ENCODE measurements at places on chromosomes 16 and 17.

GRCh38 chr16:86821895-86822294 lies 243.5 kb downstream of the FOXL1 start:
- no peak for DNase-seq

- DNase-seq, result peak; percentile 99
Observed at GRCh38 chr16:31130899-31131298, 4.6 kb downstream of the PRSS8 start.

- DNase-seq, result peak; percentile 61
Observed at GRCh38 chr16:89860747-89861304, 12.6 kb upstream of the TCF25 start.

GRCh38 chr17:7218166-7218565 lies 1.5 kb downstream of the DLG4 start:
- DNase-seq, result no peak

DNA sequence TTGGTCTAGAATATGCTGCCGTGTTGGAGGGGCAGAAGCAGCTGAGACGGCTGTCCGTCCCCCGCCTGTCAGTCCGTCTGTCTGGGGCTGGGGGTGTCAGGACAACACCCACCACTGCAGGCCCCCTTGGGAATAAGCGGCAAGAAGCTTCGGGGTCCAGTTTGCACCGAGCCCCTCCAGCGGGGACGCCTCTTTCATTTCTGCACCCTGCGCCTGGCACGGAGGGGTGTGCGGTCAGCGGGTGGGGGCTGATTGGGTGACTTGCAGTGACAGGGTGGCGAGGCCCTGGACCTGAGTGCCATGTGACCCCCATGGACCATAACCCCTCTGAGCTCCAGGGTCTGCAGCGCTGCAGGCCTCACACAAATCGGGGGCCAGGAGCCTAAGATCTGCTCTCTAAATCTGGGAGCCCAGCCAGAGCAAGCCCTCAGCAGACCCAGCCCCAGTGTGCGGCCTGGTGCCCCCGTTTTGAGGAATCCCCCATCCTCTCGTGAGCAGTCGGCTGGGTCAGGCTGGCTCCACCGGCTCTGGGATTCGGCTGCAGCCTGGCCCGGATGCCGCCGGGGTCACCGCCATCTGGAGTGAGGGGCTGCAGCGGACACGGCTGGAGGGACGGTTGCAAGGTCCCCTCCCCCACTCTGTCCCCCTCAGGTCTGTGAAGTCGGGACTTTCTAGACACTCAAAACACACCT lies 8.3 kb downstream of the CBFA2T3 start:
- DNase-seq, result no peak

- no peak for DNase-seq
Observed at GRCh38 chr17:11997972-11998233, 628 bp upstream of the ZNF18 start.

DNA sequence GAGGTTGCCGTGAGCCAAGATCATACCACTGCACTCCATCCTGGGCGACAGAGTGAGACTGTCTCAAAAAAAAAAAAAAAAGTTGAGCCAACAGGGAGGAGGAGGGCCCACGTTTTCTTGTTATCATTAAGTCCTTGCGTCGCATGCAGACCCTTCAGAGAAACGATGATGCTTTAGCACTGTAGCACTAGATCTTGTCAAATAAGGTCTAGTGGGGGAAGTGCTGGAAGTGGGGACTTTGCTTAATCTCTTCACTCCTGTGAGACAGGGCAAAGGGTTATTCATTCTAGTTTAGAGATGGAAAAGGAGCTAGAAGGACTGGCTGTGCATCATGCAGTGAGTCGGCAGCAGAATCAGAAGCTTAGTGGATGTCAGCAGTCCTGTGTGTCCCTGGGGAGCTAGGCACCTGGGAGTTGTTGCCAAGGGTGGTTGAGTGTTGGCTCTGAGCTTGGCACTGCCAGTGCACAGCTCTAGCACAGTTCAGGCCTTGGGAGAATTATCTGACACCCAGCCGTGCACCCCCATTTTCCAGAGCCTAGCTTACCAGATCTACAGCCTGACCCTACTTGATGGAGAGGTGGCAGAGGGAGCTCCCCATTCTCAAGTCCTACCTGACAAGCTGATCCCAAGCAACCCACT lies 33.4 kb upstream of the TBX2 start:
- no peak for DNase-seq

DNA sequence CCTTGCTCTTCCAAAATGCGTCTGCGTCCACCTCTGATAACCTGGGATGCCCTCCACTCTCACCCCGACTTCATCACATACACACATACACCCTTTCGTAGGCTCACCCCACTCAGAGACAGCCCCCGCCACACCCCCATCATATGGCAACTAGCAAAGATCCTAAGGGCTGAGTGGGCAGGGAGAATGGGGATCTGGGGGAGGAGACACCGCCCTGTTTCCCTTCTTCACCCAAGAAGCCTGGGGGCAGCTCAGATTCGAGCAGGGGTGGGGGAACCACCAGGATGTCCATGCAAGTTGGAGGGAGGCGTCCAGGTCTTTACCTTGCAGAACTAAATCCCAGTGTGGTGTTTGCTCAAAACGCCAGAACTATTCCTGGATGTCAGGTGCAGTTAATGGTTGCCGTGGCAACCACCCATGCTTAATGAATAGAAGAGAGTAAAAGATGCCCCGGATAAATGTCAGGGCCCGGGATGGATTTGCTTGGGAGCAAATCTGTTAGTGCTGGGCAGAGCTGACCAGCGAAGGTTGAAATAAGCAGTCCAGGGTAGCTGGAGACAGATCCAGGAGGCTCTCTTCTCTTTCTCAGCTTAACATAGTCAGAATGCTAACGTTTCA lies 72.8 kb downstream of the CACNG3 start:
- no peak for DNase-seq

GRCh38 chr16:67563708-67564468 lies 1.6 kb downstream of the CTCF start:
- DNase-seq, result peak; percentile 53

DNA sequence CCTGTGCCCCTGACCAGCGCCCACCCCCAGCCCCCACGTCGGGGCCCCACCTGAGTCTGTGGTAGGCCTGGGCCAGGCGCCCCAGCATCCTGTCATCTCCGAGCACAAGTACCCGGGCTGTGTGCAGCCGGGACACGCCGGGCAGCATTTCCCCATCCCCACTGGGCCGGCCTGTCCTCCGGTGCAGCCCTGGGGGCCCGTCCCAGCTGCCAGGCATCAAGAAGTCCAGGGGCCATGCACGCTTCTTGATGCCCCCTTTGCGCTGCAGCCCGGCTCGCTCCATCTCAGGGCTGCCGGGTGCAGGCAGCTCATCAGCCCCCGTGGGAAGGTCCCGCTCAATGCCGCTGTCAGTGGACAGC lies 29.3 kb upstream of the MFSD6L start:
- DNase-seq, result no peak

DNA sequence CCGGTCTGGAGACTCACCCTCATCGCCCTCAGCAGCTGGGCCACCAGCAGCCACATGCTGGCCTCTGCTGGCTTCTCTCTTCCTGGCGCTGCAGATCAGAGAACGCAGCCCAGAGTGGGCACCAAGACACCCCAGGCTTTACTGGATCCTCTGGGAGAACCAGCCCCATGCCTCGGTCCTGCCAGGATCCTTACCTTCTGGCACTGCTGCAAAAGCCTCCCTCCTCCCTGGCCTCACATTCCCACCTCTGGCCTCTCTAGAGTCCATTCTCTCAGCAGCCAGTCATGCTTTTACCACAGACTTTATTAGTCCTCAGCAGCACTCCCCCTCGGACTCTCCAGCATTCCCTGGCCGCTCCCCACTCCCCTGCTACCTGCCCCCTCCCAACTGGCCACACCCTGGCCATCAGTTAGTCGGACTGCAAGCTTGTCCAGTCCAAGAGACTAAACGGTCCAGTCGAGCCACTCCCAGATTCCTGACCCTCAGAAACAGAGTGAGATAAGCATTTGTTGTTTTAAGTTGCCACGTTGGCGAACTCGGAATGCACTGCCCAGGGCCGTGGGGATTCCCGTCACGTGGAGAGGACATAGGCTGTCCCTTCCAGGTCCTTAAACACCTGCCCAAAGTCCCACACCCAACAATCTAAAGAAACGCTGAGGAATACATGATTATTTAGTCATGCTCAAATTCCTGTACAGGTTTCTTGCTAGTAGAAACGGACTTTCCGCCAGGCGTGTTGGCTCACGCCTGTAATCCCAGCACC lies 5.9 kb upstream of the SPG7 start:
- DNase-seq, result peak; percentile 81

DNA sequence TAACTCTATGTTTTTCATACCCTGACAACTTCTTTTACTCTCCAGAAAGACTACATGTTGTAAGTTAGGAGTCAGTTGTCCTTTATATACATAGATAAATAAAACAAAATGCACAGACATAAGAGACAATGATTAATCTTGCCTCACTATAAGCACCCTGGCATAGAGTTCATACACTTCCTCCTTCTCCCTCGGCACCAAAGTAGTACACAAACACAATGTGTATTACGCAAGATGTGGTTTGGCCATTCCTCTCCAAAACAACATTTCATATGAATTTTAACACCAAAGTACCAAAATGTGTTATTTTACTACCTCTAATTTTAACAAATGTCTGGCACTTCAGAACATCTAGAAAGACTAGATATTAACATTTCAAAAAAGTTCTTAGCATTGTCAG lies 17.2 kb upstream of the SLFN11 start:
- DNase-seq, result no peak

- DNase-seq, result no peak
Observed at GRCh38 chr16:4859190-4859899, 12.1 kb downstream of the UBN1 start.

DNA sequence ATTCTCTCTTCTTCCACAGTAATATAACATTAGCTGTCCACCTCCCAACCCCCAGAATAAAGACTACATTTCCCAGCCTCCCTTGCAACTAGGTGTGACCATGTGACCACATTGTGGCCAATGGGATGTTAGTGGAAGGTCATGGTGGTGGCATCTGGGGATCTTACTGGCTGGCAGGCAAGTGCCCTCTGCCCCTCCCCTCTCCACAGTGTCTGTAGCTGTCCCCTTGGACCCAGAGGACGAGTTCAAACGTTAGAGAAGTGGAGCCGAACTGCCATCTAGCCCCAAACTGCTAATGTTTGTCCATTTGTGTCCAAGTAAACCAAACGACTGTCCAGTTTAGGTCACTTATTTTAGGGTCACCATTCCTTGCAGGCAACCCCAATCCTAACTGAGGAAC lies 26.6 kb upstream of the KCNG4 start:
- peak; percentile 40 for DNase-seq

GRCh38 chr17:14330492-14330962 lies 29.6 kb downstream of the HS3ST3B1 start:
- DNase-seq, result no peak

GRCh38 chr17:7650509-7651096 lies at the start of gene ATP1B2:
TSS of gene ATP1B2 (plus strand) at chr17:7650926. CDS start at chr17:7651519, 593 bp downstream.
- DNase-seq, result peak; percentile 85

DNA sequence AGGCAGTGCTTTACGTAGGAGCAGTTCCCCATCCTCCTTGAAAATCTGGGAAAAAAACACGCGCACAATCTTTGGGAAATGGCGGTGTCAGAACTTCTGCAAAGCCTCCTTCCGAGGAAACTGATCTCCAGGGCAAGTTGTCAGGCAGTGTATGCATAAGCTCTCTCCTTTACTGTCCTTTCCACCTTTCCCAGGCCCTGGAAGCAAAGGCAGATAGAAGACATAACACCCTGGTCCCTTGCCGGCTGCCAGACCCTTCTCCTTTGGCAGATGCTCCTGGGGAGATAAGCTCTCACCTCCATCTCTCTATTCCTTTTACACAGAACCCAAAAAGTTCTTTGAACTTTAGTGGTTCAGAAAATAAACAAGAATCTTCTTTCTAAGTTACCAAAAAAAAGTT lies 12.4 kb downstream of the TOB1 start:
- no peak for DNase-seq

- DNase-seq, result no peak
Observed at GRCh38 chr17:31392856-31393748, 1.6 kb downstream of the RAB11FIP4 start.

DNA sequence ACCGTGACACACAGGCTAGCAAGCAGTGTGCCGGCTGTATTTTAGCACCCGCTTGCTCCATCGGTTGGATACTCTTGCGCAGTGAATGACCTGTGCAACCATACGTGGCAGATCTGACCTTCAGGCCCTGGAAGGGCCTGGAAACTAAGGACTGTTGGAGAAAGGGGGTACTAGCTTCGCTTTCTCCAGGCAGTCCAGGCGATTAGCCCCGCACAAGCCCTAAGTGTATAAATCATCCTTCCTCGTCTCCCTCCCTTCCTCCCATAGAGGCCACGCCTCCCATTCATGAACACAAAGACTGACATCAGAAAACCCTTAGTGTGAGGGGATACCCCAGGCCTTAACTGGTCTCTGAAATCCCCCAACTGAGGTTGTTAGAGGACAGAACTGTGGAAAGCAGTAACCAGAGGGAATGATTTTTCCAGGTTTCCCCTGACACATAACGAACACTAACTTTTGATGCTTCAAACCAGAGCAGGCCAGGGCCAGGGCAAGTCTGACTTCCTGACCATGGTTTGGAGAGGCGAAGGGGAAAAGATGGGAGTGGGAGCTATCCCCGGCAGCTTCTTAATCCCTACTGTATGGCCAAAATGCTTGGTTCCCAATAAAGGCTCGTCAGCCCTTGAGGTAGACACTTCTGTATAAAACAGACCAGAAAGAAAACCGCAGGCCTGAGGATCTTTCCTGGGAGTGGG lies 1.4 kb upstream of the DYNLL2 start:
- no peak for DNase-seq

DNA sequence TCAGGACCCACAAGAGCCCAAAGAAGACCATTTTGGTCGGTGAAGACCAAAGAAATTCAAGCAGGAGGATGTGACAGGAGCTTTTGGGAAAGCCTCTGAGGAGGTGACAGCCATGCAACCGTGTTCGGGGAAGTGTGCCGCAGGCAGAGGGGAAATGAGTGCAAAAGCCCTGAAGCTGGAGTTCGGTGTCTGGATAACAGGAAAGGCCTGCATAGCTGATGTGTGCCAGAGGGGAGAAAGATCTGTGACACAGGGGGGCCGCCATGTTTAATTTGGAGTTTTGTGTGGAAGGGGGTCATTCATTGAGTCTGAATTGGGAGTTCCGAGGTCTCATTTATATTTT lies 870 bp upstream of the ZC3H7A start:
- DNase-seq, result no peak

DNA sequence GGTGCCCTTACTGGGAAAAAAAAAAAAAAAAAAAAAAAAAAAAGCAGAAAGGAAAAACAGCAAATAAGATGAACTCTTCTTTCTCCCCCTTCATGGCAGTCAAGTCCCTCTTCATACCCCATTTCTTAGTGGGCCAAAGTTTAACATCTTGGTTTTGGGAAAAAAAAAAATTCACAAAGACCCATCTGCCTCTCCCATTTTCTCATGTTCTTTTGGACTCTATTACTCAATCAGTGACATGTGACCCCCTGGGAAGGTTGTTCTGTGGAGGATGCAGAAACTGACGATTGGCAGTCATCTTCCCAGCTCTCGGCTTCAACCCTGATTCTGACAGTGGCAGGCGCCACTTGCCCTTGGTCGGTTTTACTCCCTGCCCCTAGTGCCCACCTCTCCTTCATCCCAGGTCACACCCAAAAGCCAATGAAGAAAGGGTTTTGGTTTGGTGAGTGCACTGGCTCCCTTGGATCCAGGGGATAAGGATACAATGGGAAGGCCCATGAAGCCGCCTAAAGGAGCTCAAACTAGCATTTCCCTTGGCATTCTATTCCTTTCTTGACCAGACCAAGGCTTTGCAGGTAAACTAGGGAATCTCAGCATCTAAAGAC lies 60.7 kb upstream of the TBX2 start:
- no peak for DNase-seq

- peak; percentile 29 for DNase-seq
Observed at GRCh38 chr17:80169784-80170500, at the start of gene CARD14. TSS of gene CARD14 (plus strand) at chr17:80170030. CDS start at chr17:80181439, 11,409 bp downstream.

- DNase-seq, result no peak
Observed at GRCh38 chr17:49339354-49339753, 22.7 kb downstream of the ZNF652 start.
